Progenitor cell of endocrine pancreas (in vitro differentiated cells): ENCODE measurements at places on chromosomes 11 and 22.

DNA sequence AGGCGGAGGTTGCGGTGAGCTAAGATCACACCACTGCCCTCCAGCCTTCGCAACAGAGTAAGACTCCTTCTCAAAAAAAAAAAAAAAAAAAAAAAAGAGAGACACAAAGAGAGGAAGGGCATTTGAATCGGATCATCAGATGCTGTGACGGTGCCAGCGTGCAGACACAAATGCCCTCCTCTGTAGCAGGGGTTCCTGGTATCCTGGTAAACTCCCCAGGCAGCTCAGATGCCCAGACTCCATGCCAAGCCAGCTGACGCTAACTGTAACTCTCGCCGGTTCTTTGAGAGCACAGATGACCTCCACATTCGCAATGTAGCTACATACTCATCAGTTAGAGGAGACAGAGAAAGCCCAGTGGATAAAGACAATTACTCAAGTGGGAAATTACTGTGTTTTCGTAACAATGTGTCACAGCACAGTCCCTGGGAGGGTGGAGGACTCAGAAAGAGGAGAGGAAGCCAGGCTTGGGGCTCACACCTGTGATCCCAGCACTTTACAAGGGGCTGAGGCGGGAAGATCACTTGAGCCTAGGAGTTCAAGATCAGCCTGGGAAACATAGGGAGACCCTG lies 153.1 kb downstream of the BRD1 start:
- peaks cover 6% of the 10 kb centered on the region for H3K4me1 ChIP-seq
- H3K36me3 ChIP-seq = no peaks in the 10 kb centered on the region
- DNase-seq = no peak
- peaks cover 64% of the 10 kb centered on the region for H3K27me3 ChIP-seq
- H3K27ac ChIP-seq = no peak overlapping the region
- no peak overlapping the region for H3K4me3 ChIP-seq

GRCh38 chr11:65471447-65471891 lies 27.4 kb upstream of the MALAT1 start:
- H3K27ac ChIP-seq = peak overlapping the region; percentile 56
- H3K4me3 ChIP-seq = no peak overlapping the region
- peaks cover 17% of the 10 kb centered on the region for H3K4me1 ChIP-seq

DNA sequence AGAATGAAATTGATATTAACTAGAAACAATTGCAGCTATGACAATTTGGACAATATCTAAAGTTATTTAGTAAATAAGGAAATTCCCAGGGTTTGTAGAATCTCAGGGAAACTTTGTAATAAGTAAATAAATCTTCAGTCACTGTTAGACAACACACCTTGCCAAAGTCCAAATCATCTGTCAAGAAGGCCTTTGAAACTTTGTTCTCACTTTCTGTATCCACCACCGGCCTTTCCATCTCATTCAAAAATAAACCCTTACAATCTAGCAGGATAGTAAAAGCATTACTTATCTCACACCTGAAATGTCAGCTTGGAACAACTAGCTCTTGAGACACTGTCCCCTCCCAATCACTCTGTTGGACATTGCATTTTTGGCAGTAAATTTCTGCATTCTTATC lies 7.9 kb downstream of the NNMT start:
- DNase-seq = no peak
- H3K36me3 ChIP-seq = peaks cover 3% of the 10 kb centered on the region
- no peak overlapping the region for H3K27ac ChIP-seq

DNA sequence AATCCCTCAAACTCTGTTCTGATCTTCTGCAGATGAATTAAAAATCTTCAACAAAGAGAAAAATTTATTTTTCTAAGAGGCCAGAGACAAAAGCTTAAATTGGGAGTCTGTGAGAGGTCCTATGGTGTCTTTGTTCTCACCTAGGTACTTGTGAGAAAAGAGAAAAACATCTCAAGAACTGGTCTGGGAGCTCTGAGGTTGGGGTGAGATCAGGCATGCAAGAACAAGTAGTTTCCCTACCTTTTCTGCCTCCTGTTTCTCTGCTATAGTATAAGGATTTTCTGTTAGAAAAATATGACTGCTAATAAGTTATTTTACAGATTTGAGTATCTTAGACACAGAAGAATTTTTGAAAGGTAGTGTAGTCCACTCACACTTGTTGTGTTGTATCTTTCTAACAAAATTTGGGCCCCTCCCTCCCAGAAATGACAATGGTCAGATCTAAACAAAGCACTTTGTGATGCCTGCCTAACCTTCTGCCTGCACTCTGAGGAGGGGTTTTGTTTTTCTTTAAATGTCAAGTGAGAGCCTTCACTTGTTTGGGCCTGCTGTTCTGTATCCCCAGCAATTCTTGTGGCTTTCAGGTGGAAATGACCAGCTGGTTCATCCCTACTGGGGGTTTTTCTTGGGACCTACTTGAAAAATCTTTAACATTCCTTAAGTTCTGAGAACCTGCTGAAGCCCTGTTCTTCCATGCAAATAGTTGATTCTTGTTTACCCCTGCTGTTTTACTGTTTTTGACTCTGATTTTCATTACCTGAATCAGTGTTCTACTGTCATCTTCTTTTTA lies 13.6 kb upstream of the OR51S1 start:
- DNase-seq = no peak
- H3K36me3 ChIP-seq = no peaks in the 10 kb centered on the region
- H3K4me3 ChIP-seq = no peak overlapping the region
- no peak overlapping the region for H3K27ac ChIP-seq
- no peaks in the 10 kb centered on the region for H3K27me3 ChIP-seq

GRCh38 chr11:56751480-56751879 lies 3.0 kb upstream of the OR9G4 start:
- H3K4me3 ChIP-seq = no peak overlapping the region
- H3K27me3 ChIP-seq = no peaks in the 10 kb centered on the region
- H3K27ac ChIP-seq = no peak overlapping the region
- H3K36me3 ChIP-seq = no peaks in the 10 kb centered on the region

DNA sequence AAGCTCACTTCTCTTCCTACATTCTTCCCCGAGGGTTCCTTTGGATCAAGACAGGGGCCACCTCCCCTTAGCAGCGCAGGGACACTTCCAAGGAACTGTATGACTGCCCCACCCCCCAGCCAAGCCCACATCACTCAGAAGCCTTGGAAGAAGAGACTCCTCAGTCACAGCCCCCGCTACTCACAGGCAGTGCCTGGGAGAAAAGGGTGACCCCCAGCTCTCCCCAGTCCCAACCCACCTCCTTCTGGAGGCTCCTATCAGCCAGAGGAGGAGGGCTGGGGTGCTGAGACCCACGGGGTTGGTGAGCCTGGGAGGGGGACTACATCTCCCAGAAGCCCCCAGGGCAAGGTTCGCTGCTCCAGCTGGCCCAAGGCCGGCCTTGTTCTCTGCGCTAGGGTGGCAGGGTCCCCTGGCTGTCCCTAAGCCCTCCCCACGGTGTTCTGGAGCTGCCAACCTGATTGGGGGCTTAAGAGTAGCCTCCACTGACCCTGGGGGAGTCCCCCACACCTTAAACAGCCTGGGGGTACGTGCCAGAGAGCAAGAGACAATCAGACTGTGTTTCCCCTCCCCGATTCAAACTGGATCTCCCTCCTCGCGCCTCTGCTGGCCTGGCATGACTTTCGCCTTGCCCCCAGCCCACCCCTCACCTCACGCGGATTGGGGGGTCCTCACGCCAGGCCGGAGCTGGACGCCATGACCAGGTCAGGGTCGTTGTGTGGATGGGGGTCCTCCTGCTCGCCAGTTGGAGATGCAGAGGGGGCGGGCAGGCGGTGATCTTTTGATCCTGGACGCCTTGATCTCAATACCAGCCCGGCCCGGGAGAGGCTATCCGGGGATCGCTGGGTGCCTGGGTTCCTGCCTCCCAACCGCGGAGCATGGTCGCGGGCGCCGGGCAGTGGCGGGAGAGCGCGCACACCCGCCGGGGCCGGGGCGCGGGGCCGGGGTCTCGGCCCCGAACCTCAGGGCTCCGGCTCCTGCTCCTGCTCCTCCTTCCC lies 838 bp downstream of the BCL9L start:
- H3K4me3 ChIP-seq = peak overlapping the region; percentile 87
- DNase-seq = no peak
- H3K27me3 ChIP-seq = no peaks in the 10 kb centered on the region
- H3K36me3 ChIP-seq = no peaks in the 10 kb centered on the region
- peaks cover 46% of the 10 kb centered on the region for H3K4me1 ChIP-seq

GRCh38 chr11:110148775-110149744 lies 55.9 kb downstream of the ZC3H12C start:
- no peak overlapping the region for H3K4me3 ChIP-seq
- H3K4me1 ChIP-seq = peaks cover 2% of the 10 kb centered on the region
- no peak for DNase-seq

DNA sequence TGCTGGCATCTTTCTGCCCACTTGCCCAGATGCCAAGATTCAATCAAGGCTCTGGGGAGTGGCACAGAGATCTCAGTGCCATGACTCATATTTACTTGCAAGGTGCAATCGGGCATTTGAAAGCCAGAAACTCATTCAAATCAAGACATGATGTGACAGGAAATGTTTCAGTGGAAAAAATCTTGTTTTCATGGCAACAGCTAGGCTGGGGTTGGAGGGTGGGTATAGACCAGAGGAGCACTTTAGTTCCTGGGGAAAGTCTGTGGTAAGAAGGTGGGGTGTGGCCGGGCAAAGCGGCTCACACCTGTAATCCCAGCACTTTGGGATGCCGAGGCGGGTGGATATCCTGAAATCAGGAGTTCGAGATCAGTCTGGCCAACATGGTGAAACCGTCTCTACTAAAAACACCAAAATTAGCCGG lies 1.2 kb downstream of the MAJIN start:
- peaks cover 24% of the 10 kb centered on the region for H3K27me3 ChIP-seq
- no peaks in the 10 kb centered on the region for H3K36me3 ChIP-seq
- no peaks in the 10 kb centered on the region for H3K4me1 ChIP-seq

DNA sequence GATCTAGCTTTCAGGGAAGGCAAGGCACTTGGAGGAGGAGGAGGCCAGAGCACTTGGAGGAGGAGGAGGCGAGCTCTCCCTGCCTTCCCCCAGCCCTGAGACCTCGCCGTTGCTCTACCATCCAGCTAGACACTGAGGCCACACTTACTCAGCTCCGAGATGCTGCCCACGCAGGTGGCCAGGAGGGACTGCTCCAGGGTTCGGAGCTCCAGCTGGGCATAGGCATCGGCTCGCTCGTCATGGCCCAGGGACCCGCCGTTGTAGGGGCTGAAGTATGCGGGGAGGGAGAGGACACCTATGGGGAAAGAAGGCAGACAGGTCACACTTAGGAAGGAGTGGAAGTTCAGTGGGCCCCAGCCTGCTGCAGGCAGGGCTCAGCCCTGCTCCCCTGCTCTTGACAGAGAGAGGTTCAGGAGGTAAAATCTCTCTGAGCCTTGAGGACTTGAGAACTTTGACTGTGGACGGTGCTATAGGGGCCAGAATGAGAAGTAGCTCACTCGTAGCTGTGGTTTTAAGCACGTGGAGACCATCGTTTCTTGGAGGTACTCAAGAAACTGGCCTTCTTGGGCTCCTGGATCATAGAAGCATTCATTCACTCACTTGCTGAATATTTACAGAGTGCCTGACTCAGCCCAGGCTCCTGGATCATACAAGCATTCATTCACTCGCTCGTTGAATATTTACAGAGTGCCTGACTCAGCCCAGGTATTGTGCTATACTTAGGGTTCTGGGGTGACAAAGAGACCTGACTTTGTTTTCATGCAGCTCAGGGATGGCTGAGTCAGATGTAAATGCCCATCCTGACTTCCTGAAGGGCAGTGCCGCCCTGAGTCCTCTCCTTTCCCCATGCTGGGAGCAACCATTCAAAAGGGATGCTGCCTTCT lies 99.2 kb downstream of the NAT10 start:
- H3K27me3 ChIP-seq = no peaks in the 10 kb centered on the region
- peak overlapping the region; percentile 81 for H3K27ac ChIP-seq
- H3K36me3 ChIP-seq = peaks cover 6% of the 10 kb centered on the region

- no peaks in the 10 kb centered on the region for H3K36me3 ChIP-seq
- no peak for DNase-seq
- H3K27ac ChIP-seq = no peak overlapping the region
Observed at GRCh38 chr11:69194396-69194795, 38.7 kb downstream of the SMIM38 start.

DNA sequence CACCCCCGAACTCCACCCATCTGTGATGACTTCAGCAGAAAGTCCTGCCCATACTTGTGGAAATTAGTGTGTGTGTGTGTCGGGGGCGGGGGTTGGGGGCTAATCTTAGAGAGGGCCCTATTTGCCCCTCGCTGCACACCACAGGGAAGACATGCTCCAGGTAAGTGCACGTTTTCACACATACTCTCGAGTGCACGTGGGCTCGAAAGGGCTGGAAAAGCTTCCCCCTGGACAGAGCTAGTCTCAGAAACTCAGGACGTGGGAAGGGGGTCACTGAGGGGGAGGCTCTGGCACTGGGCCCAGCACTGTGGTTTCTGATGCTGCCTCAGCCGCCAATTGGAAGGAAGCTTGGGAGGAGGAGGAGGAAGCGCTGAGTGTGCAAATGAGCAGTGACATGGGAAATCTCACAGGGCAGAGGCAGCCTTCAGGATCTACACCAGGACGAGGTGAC lies 40.7 kb upstream of the CD82 start:
- H3K27ac ChIP-seq = no peak overlapping the region
- no peak for DNase-seq
- no peaks in the 10 kb centered on the region for H3K36me3 ChIP-seq
- H3K4me1 ChIP-seq = no peaks in the 10 kb centered on the region
- H3K4me3 ChIP-seq = no peak overlapping the region
- H3K27me3 ChIP-seq = peaks cover 37% of the 10 kb centered on the region

DNA sequence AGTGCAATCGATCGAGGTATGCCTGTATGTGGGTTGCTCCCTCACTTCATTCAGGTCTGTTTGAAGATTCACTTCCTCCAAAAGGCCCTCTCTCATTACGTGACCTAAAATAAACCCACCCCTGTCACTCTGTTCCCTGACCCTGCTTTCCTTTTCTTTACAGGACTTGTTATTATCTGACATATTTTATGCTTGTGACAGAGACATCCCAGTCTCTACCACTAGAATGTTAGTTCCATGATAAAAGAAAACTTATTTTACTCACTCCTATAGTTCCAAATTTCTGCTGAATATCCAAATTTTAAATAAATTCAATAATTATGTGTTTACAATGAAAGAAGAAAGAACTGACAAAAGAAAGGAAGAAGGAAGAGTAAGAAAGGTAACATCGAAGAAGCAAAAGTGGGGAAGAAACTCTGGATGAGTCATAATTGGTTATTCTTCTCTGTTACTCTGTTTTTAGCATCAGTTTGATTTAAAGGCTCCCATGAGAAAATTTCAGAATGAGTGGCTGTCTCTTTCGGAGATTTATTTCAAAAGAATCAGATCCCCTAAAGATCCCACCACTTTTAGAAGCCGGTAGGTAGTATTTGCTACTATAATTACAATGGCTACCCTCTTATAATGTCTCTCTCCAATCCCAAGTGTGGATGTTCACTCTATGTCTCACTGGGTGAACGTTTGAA lies 33.5 kb downstream of the ENTHD1 start:
- no peak overlapping the region for H3K4me3 ChIP-seq
- no peak overlapping the region for H3K27ac ChIP-seq
- no peak for DNase-seq
- H3K27me3 ChIP-seq = peaks cover 16% of the 10 kb centered on the region

DNA sequence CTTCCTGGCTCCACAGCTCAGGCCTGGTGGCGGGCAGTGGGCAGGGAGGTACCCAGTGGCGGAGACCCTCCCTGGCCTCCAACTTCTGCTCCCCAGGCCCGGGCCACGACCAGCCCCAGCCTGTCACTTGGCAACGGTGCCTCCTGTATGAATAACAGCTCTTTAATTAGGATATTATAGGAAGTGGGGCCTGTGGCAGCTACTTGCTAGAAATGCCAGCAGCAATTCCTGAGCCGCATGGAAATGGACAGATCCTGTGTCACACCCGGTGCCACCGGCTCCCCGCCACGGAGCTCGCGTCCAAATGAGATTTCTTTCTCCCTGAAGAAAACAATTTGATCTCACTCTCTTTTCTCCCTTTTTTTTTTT lies 104.5 kb downstream of the CHST1 start:
- H3K4me1 ChIP-seq = no peaks in the 10 kb centered on the region
- no peaks in the 10 kb centered on the region for H3K36me3 ChIP-seq
- no peak overlapping the region for H3K4me3 ChIP-seq
- H3K27ac ChIP-seq = no peak overlapping the region
- DNase-seq = no peak
- H3K27me3 ChIP-seq = peaks cover 31% of the 10 kb centered on the region
